ENCODE measurements at places on chromosomes 7 and 10.

- no peak for DNase-seq
Measured at GRCh38 chr10:4196771-4197390, 411.9 kb upstream of the KLF6 start.

DNA sequence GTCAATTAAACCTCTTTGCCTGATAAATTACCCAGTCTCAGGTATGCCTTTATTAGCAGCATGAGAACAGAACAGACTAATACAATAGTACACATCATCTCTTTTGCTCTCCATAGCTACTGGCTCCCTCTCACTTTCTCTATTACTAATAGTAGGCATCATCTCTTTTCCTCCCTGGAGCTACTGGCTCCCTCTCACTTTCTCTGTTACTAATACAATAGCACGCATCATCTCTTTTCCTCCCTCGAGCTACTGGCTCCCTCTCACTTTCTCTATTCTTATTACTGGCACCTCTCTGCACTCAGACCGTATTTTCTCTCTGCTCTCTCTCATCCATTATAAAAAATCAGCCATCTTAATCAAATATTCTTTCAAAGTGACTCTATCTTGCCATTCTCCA lies 37.1 kb downstream of the SLC25A13 start:
- DNase-seq, result no peak

DNA sequence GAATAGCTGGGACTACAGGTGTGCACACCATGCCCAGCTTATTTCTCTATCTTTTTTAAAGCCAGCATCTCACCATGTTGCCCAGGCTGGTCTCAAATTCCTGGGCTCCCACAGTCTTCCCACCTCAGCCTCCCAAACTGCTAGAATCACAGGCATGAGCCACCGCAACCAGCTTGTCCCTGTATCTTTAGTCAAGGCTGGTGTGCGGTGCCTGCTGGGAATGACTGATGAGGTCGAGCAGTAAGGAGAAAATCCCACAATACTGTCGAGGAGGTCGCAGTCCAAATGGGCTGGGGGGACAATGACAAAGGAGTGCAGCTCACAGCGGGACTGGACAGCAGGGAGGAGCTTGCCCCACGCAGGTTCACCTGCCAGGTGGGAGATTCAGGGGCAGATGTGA lies 50.2 kb upstream of the CALN1 start:
- no peak for DNase-seq

DNA sequence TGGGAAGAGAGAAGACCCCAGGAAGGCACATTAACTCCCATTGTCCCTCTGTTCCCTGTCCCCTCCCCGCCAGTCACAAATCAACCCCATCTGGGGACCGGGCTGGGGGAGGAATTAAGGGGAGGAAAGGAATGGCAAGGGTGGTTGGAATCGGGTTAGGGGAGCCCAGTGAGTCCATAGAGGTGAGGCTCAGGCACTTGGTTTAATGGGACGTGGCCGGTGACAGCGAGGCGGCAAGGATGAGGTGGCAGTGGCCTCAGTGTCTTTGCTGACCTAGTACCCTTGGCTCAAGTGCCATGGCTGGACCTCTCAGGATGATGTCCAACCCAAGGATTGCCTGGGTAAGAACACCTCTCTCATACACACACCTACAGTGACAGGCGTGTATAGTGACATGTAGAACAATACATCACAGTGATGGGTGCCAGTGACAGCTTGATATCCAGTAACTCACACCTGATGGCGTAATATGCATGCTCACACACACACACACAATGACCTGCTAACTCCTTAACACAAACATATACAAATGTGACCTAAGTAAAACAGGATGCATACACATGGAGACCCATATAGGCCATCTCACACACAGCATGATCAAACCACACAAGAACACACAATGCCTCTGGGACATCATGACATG lies 12.3 kb downstream of the KCNIP2 start:
- no peak for DNase-seq

DNA sequence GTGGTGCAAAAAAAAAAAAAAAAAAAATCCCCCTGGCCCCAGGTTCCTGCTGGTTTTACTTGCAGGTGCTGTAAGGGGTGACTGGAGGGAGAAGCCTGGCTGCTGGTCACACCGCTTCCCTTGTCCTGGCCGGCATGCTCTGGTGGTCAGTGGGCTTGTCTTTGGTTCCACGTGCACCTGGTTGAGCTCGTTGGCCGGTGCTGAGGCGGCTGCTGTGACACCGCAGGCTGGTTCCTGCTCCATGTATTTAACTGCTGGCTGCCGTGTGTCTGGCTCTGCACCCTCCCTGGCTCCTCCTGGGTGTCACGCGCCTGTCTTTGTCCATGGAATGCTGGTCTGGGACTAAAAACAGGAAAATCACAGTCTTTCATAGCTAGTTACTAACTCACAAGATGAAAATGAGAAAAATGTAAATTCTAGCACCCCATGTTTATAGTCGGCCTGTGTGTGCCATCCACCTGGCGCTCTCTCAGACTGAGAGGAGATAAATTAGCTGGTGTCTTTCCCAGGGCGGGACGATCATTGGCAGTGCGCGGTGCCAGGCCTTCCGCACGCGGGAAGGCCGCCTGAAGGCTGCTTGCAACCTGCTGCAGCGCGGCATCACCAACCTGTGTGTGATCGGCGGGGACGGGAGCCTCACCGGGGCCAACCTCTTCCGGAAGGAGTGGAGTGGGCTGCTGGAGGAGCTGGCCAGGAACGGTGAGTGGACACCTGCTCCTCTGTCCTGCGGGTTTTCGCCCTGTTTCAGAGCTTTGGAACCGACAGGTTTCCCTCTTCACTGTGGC lies 33.7 kb downstream of the PFKP start:
- no peak for DNase-seq

- DNase-seq, result no peak
Measured at GRCh38 chr7:82164410-82164809, 279.2 kb downstream of the CACNA2D1 start.

GRCh38 chr7:9097565-9098060 lies 664.2 kb downstream of the NXPH1 start:
- DNase-seq, result no peak

Measured in T follicular helper cell (primary cell).